Osteocyte (in vitro differentiated cells): ENCODE measurements at places on chromosomes 7 and 10. TPM values are rescaled to one million over a fixed set of nuclear protein-coding genes. Genes with fewer than 3 reads are reported as not detected.

GRCh38 chr7:143120691-143121405 lies 11.0 kb upstream of the PIP start:
- no peaks in the 10 kb centered on the region for H3K36me3 ChIP-seq
- peaks cover 11% of the 10 kb centered on the region for H3K4me1 ChIP-seq
- H3K27ac ChIP-seq: peak overlapping the region; percentile 44
- H3K4me3 ChIP-seq: no peak overlapping the region
- DNase-seq: no peak
- H3K27me3 ChIP-seq: no peaks in the 10 kb centered on the region

DNA sequence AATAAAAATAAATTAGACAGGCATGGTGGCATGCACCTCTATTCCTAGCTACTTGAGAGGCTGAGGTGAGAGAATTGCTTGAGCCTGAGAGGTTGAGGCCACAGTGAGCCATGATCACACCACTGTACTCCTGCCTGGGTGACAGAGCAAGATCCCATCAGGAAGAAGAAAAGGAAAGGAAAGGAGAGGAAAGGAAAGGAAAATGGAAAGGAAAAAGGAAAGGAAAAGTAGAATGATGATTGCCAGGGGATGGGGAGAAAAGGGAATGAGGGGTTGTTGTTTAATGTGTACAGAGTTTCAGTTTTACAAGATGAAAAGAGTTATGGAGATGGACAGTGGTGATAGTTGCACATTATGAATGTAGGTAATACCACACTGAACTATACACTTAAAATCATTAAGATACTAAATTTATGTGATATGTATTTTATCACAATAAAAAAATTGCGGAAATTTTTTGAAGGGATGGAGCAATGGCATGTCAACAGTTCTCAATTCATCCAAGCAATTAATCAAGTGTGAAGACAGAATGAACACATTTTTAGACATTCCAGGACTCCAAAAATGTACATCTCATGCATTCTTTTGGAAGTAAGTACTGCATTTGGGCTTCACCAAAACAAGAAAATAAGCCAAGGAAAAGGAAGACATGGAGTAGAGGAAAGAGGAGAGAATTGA lies 44.3 kb downstream of the IL6 start:
- peaks cover under 1% of the 10 kb centered on the region for H3K27me3 ChIP-seq
- H3K36me3 ChIP-seq: no peaks in the 10 kb centered on the region
- no peak overlapping the region for H3K4me3 ChIP-seq
- peaks cover 6% of the 10 kb centered on the region for H3K4me1 ChIP-seq
- H3K27ac ChIP-seq: no peak overlapping the region
- no peak for DNase-seq

DNA sequence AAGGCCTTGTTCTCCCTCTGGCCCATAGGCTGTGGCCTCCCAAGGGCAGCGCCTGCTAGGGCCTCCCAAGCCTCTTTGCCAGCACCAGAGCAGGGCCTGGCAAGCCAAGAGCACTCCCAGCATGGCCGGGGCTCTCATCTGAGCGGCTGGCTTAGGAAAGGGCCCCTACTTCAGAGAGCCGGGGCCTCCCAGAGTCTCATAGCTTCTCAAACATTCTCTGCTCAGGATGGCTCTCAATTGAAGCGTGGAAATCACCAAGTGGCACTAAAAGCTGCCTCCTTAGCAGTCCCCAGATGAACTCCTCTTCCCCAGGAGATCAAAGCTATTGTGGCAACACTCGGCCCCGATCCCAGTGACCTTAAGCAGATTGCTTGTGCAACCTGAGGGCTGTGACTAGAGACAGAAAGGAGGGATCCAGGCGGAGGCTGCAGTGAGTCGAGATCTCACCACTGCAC lies 69.4 kb downstream of the FAM53B start:
- no peak overlapping the region for H3K4me3 ChIP-seq
- no peak overlapping the region for H3K27ac ChIP-seq
- H3K4me1 ChIP-seq: peaks cover 30% of the 10 kb centered on the region
- no peak for DNase-seq
- H3K36me3 ChIP-seq: peaks cover 5% of the 10 kb centered on the region

ITIH2 gene
- total RNA-seq: not detected in 2 replicates

CNPY4 gene
- total RNA-seq: 33.6 and 36.7 TPM in 2 replicates

DNA sequence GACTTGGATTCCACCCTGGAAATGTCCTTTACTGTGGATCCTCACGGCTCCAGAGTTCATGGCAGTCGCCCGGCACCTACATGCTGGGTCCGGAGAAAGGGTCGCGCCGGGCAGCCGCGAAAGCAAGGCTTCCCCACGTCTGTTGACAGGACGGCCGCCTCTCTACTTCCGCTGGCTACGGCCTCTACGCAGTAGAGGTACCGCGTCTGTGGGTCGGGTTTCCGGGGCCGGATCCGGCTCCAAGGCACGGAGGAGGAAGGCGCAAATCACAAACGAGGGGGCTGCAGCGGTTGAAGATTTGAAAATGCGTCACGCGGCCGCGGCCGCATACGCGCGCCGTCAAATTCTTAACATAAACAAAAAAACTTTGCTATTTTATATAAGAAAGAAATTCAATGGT lies 649.6 kb downstream of the REEP3 start:
- DNase-seq: no peak
- H3K4me3 ChIP-seq: no peak overlapping the region
- no peak overlapping the region for H3K27ac ChIP-seq
- H3K4me1 ChIP-seq: peaks cover 3% of the 10 kb centered on the region
